ENCODE measurements at places on chromosomes 2 and 18. TPM values are rescaled to one million over a fixed set of nuclear protein-coding genes. Genes with fewer than 3 reads are reported as not detected.

- DNase-seq: no peak
Measured at GRCh38 chr2:170227951-170228350, 50.0 kb downstream of the MYO3B start.

GRCh38 chr2:1305342-1306013 is 107.8 kb upstream of the TPO start:
- DNase-seq: no peak

DNA sequence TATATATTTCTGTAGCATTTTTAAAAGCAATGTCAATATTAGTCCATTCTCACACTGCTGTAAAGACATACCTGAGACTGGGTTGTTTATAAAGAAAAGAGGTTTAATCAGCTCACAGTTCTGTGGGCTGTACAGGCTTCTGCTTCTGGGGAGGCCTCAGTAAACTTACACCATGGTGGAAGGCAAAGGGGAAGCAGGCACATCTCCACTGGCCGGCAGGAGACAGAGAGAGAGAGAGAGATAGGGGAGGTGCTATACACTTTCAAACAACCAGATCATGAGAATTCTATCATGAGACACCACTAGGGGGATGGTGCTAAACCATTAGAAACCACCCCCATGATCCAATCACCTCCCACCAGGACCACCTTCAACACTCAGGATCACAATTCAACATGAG is 43.1 kb downstream of the CHMP3 start:
- no peak for DNase-seq

- no peak for DNase-seq
Measured at GRCh38 chr2:135174049-135174809, 122.1 kb downstream of the RAB3GAP1 start.

DNA sequence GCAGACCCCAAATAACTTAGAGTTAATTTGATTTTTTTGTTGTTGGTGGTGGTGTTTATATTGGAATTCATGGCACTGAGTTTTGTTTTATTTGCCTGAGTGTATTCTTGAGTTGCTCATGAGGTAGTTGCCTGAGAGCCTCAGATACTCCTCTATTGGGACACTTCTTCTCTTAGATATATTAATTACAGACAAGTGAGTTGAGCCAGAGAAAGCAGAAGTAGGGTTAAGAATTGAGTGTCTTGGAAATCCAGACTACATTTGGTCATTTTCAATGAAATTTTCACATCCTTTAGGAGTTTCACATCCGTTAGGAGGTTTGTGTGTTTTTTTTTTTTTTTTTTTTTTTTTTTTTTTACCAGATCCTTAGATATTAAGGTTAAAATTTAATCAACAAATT is 29.0 kb downstream of the FMNL2 start:
- DNase-seq: no peak

DNA sequence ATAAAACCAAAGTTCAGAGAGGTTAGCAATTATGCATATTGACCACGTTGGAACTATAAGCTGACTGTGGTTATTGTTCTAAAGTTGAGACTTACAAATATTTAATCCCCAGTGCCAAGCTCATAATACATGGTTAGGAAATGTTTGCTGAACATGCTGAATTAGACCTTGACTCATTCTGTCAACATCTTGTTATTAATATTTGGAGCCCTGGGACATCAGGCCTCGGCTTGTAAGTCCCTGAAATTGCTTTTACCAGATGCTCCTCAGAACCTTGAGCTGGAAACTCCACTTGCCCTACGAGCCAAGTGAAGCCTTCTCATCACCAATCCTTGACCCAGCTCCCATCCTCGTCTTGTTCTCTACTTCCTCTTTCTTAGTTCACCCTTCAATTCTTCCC is 21.2 kb downstream of the DYNAP start:
- DNase-seq: no peak

RAD51AP2 gene
- 0.22 TPM for total RNA-seq

OST4 gene
- total RNA-seq: 165 TPM

- no peak for DNase-seq
Measured at GRCh38 chr18:57258131-57258777, 94.1 kb upstream of the ST8SIA3 start.

LRRTM4 gene
- total RNA-seq: 0.09 TPM

DNA sequence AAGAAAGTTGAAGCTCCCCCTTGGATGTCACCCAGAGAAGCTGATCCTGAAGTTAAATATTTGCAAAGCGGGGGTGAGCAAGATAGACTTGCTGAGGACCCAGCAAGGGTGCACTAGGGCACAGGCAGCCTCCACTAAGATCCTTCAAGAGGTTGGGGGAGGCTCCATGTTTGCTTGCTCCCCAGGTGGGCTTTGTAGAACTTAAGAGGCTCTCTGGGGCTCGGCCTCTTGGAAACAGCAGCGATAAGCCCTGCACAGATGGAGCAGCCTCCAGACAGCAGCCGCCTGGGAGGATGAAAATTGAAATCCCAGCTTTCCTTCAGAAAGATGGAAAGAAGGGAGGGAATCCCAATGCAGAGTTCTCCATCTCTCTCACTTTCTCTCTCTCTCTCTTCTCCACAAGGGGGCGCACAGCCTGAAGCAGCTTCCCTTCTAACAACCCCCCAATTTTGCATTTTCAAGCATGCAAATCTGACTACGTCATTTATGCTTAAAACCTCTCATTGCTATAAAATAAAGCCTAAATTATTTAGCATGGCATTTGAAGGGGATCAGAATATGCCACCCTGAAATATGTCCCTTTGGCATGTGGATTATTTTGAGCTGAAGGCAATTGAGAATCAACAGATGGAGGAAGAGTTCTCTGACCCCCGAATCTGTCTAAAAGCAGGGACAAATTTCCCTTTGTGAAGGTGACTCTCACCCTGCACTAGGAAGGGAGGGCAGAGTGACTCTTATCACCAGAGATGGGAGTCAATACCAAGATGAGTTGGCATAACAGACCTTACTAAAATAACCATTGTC is 185.7 kb upstream of the KLHL29 start:
- no peak for DNase-seq

- no peak for DNase-seq
Measured at GRCh38 chr18:28802546-28802945, 625.6 kb upstream of the CDH2 start.

- no peak for DNase-seq
Measured at GRCh38 chr2:60498816-60499429, 54.5 kb downstream of the BCL11A start.

- no peak for DNase-seq
Measured at GRCh38 chr2:148721991-148722777, 77.6 kb downstream of the EPC2 start.

TMEM163 gene
- total RNA-seq: 0.06 TPM

THSD7B gene
- 0.89 TPM for total RNA-seq

CCDC195 gene
- total RNA-seq: not detected

SAP130 gene
- 8.8 TPM for total RNA-seq

- no peak for DNase-seq
Measured at GRCh38 chr2:156099382-156099781, 233.1 kb downstream of the NR4A2 start.

CFAP65 gene
- total RNA-seq: not detected

XPO1 gene
- total RNA-seq: 63.2 TPM

DNA sequence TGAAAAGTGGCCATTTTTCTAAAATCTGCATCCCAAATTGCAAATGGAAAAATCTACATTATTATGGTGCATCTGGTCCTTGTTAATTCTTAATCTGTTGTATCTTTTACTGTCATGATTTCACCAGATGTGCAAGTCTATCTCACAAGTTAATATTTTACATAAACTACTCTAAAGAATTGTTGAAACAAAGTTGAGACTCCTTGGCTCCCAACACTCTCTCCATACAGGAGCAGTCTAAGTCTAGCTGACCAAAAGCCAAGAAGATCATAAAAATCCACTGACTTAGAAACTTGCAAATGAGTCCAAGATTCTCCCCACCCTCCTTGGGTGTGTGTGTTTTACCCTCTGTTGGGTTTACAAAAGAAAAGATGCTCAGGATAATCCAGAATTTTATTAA is 85.1 kb downstream of the NCKAP5 start:
- no peak for DNase-seq

- DNase-seq: no peak
Measured at GRCh38 chr2:120647487-120647886, 88.2 kb upstream of the GLI2 start.

APOB gene
- 2,883 TPM for total RNA-seq

CDH19 gene
- 2.0 TPM for total RNA-seq

DNA sequence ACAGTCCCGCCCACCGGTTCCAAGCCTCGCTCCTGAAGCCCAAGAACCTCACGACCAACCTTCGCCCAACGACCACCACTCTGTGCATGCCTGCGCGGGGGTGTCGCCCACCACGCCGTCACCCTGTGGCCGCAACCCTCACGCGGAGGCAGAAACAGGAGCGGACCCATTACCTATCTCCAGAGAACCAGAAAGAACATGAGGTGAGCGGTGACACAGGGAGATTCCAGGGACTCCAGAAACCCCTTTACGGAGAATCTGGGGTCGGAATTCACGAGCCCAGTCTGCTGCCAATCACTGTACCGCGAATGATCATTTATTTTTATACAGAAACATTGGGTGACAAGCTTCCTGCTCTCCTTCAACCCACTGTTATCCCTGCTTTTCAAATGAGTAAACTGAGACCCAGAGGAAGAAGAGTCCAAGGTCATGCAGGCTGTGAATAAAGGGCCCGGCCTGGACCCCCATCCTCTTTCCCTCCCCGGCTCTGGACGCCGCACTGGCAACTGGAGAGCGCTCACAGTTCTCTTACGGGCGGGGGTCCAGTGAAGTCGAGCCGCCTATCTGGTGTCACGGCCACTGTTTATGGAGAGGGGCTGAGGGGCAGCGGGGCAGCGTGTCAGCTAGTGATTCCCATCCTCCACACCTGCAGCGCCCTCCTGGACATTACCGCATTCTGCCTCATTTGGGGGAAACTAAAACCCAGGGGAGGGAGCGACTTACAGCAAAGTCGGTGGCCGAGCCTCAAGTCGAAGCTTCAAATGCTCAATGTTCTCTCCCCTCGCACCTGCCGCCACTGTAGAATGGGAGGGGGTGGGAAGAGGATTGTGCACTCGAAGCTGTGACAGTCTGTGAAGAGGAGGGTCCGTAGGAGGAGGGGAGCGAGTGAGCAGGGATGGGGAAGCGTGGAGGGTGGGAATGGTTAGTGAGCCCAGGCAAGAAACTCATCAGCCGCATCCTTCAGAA is 723 bp upstream of the SLC30A3 start:
- no peak for DNase-seq

ST6GAL2 gene
- 2.0 TPM for total RNA-seq

- DNase-seq: no peak
Measured at GRCh38 chr2:85950743-85951142, 62.0 kb upstream of the ST3GAL5 start.

CYS1 gene
- total RNA-seq: 0.80 TPM

- no peak for DNase-seq
Measured at GRCh38 chr18:56461151-56461550, 177.2 kb downstream of the TXNL1 start.

GRCh38 chr2:240432820-240433801 is 2.4 kb upstream of the GPC1 start:
- peak; percentile 21 for DNase-seq

DNA sequence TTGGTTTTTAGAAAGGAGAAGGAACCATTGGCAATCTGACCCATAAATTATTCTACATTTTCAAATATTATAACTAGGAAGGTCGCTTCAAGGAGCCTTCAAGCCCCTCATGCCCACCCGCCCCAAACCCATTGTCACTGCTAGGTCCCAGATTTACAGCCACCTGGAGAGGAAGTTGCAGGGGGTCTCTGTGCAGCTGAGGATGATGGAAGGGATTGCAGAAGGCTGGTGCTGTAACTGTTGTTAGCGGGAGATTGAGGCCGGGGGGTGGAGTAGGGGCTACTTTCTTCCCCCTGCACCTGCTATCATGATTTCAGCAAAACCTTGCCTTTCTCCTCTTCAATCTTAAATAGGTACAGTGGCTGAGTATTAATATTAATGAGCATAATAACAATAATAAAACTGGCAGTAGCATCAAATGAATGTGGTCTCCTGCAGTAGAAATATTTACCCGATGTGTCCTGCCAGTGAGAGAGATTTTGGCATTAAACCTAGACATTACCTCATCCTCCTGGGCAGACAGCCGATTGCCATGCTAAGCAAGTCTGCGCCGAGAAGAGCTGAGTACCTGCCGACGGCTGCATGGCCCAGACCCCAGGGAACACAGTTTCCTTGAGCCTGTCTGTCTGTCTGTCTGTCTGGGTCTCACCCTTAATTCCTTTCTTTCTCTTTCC is 225.4 kb downstream of the FAM210A start:
- DNase-seq: peak; percentile 69

GRCh38 chr18:61893309-61893970 is 633 bp upstream of the RNF152 start:
- peak; percentile 69 for DNase-seq

DNA sequence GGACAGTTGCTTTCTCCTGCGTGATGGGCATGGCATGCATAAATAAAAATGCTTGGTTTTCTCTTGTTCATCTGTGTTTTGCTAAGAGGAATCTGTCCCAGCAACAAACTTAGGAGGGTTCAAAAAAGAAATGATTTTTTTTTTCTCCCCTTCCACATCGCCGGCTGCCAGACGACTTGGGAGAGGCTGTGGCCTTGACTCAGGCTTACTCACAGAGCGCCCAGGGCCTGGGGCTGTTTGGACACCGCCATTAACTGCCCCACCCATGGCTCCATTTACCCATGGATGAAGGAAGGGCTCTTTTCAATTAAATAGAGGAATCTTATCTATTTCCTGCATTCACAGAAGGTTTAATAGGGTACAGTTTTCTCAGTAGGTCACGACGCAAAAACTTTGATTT is 22.3 kb upstream of the SERPINB5 start:
- no peak for DNase-seq

GRCh38 chr2:120777787-120778186 is 42.1 kb downstream of the GLI2 start:
- DNase-seq: no peak

DNA sequence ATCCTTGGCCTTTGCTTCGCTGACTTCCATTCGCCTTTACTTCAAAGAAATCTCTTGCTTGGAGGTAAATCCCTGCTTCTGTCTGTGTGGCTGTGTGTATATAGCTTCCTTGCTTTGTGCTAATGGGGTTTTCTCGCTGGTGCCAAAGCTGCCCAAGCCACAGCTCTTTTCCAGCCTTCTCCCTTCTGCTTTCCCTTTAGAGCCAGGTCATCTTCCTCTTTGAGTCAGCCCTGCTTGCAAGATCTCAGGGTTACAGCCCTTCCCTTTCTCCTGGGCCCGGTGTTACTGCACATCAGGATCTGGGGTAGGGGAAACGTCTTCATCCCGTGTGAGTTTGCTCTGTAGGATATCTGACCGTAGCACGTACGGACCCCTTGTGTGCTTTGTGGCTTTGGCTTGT is 19.1 kb downstream of the EIF4E2 start:
- no peak for DNase-seq

DNA sequence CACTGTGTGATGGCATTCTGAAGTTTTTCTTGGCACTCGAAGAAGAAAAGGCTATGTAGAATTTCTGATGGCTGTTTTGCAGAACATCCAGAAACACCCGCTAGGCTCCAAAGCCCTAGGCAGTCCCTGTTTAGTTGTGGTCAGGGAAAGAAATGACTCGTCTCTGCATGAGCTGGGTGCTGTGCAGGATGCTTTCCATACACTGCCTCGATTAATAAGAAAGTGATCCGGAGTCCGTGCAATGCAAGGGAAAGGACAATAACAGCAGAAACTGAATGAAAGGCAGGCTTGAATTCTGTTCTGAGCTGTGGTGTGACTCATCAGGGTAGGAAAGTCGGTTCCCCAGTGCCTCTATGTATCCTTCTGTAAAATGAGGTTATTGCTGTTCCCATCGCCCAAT is 18.7 kb downstream of the MAPRE3 start:
- DNase-seq: no peak

- no peak for DNase-seq
Measured at GRCh38 chr18:54416436-54416835, 58.7 kb downstream of the C18orf54 start.

Measured in right lobe of liver (tissue), 6 donors.